ENCODE measurements at places on chromosomes 2 and 18. TPM values are rescaled to one million over a fixed set of nuclear protein-coding genes. Genes with fewer than 3 reads are reported as not detected.

The RNF125 gene
- 0.87 TPM for total RNA-seq

The LAMA1 gene
- total RNA-seq = 3.9 TPM

DNA sequence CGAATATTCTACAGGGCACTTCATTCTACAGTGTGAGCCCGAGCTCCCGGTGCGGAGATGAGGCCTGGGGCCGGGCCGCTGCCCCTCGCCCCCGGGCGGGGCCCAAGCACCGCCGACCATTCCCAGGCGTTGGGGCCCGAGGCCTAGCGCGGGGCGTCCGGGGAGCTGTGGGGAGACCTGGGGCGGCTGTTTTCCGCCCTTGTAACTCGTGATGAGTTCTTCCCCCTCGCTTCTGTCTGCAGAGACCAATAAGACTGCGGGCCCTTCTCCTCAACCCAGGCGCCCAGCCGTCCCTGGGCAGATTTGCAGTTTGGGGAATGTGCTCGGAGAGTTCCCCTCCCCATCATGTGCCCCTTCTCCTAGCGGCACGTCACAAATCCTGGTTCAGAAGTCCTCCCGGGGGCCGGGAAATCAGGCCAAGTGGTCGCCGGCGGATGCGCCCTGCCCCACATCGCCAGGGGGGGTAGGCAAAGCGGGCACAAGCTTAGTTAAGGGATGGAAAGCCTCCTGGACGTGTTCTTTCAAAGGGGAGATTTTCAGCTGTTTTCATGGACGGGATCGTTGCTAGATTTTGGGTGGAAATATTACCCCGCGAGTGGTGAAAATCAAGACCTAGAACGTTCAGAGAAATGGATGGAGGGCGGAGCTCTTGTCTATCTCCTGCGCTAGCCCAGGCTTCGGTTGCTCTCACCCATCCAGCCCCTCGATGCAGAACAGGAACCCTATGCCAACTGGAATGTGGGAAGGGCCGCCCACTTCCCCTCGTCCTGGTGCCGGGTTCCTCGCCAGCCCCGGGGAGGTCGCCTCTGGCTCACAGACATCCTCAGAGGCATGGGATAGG, 18.8 kb upstream of the HAAO start:
- no peaks in the 10 kb centered on the region for H3K27me3 ChIP-seq
- peak overlapping the region; percentile 75 for H3K4me3 ChIP-seq
- peak overlapping the region; percentile 98 for H3K27ac ChIP-seq
- no peaks in the 10 kb centered on the region for H3K36me3 ChIP-seq
- no peak for DNase-seq
- peaks cover 36% of the 10 kb centered on the region for H3K4me1 ChIP-seq

DNA sequence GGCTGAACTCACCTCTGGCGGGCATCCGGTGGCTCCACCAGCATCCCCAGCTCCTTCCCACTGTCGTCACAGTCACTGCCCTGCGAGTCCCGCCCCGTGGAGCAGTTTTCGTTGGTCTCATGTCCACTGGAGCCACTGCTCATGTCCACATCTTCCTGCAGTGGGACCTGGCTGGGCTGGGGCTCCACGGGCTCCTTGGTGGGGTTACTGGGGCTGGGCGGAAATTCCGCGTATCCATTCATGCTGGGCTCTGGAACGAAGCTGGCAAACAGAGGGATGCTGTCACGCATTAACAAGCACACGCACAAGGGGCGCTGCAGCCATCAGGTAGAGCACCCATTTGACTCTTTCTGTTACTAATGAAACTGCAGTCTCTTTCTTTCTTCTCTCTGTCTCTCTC, 10.7 kb downstream of the PER2 start:
- H3K36me3 ChIP-seq = peaks cover 7% of the 10 kb centered on the region
- no peak for DNase-seq
- no peak overlapping the region for H3K4me3 ChIP-seq
- no peaks in the 10 kb centered on the region for H3K4me1 ChIP-seq

DNA sequence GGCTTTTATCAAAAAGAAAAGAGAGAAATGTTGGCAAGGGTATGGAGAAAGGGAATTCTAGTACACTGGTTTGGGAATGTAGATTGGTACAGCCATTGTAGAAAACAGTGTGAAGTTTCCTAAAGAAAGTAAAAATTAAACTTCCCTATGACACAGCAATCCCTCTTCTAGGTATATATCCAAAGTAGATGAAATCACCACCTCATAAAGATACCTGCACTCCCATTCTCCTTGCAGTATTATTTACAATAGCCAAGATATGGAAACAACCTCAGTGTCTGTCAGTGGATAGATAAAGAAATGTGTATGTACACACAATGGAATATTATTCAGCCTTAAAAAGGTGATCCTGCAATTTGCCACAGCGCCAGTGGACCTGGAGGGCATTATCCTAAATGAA, 147.2 kb upstream of the NOSTRIN start:
- peaks cover 9% of the 10 kb centered on the region for H3K4me1 ChIP-seq
- no peaks in the 10 kb centered on the region for H3K36me3 ChIP-seq
- no peak overlapping the region for H3K27ac ChIP-seq
- no peak overlapping the region for H3K4me3 ChIP-seq
- no peaks in the 10 kb centered on the region for H3K27me3 ChIP-seq

GRCh38 chr18:57258131-57258777, 94.1 kb upstream of the ST8SIA3 start:
- H3K36me3 ChIP-seq = no peaks in the 10 kb centered on the region
- H3K4me3 ChIP-seq = no peak overlapping the region
- no peaks in the 10 kb centered on the region for H3K27me3 ChIP-seq
- H3K27ac ChIP-seq = no peak overlapping the region
- no peak for DNase-seq

DNA sequence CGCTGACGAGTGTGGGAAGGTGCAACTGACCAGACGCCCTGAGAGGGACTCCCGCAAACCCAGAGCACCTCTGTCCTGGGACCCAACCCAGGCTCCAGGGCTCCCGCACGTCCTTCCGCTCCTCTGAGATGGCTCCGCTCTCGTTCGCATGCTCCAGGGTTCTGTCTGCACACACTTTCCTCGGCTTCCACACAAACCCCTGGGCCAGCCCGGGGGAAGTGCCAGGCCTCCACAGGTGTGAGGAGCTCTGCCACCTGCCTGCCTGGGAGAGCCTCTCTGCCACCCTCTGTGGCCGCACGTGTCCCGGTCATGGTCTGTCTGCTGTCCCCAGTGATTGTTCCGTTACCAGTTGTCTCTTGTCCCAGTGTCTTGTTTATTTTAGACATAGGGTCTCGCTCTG, 222.9 kb downstream of the HDAC4 start:
- H3K27me3 ChIP-seq = no peaks in the 10 kb centered on the region
- H3K4me1 ChIP-seq = no peaks in the 10 kb centered on the region
- no peak overlapping the region for H3K4me3 ChIP-seq

- H3K27me3 ChIP-seq = peaks cover 31% of the 10 kb centered on the region
- no peaks in the 10 kb centered on the region for H3K36me3 ChIP-seq
- no peak for DNase-seq
- H3K4me1 ChIP-seq = peaks cover 2% of the 10 kb centered on the region
- H3K27ac ChIP-seq = no peak overlapping the region
Measured at GRCh38 chr2:105634198-105634597, 110.5 kb upstream of the NCK2 start.

Data from chondrocyte (in vitro differentiated cells).